Activated naive CD8-positive, alpha-beta T cell treated with anti-CD3 and anti-CD28 coated beads for 36 hours (primary cell): ENCODE measurements at places on chromosomes 11 and 22. TPM values are rescaled to one million over a fixed set of nuclear protein-coding genes. Genes with fewer than 3 reads are reported as not detected.
A peak's percentile ranks its signal among the peaks of the same experiment; 100 is the strongest.

- peak; percentile 14 for DNase-seq
- H3K27me3 ChIP-seq: no peaks in the 10 kb centered on the region
- no peaks in the 10 kb centered on the region for H3K36me3 ChIP-seq
- H3K27ac ChIP-seq: no peak overlapping the region
Measured at GRCh38 chr11:134270250-134270714, 5.9 kb upstream of the GLB1L3 start.

The KCNJ5 gene
- total RNA-seq: not detected

The YPEL4 gene
- total RNA-seq: 0.38 TPM

The BACE1 gene
- total RNA-seq: 1.2 TPM

DNA sequence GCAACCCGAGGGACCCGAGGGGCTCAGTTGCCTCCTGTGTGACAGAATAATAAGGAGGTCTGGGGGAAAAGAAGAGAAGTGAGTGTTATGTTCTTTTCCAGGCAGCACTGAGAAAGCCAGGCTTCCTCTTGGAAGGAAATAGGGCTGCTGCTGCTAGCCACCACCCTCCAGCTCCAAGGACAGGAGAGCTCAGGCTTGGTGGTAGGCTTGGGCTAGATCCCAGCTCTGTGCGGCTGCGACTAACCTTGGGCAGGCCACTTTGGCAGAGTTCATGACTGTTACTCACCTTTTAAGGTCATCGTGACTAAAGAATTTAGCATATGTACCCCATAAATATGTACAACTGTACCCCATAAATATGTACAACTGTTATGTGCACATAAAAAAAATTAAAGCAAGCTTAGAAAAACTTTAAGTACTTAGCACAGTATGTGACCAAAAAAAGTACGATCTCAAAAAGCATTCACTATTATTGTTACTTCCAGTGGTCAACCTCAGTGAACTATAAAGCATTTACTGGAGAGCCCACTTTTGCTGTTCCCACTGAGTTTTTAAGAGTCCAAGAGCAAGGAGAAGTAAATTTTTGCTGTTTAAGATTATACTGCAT is 124.7 kb upstream of the POU2AF2 start:
- no peak overlapping the region for H3K27ac ChIP-seq
- no peaks in the 10 kb centered on the region for H3K4me1 ChIP-seq
- no peaks in the 10 kb centered on the region for H3K27me3 ChIP-seq
- DNase-seq: no peak

GRCh38 chr11:119828006-119828405 is 99.0 kb upstream of the NECTIN1 start:
- no peaks in the 10 kb centered on the region for H3K4me1 ChIP-seq
- no peaks in the 10 kb centered on the region for H3K36me3 ChIP-seq
- H3K27ac ChIP-seq: no peak overlapping the region
- H3K4me3 ChIP-seq: no peak overlapping the region

DNA sequence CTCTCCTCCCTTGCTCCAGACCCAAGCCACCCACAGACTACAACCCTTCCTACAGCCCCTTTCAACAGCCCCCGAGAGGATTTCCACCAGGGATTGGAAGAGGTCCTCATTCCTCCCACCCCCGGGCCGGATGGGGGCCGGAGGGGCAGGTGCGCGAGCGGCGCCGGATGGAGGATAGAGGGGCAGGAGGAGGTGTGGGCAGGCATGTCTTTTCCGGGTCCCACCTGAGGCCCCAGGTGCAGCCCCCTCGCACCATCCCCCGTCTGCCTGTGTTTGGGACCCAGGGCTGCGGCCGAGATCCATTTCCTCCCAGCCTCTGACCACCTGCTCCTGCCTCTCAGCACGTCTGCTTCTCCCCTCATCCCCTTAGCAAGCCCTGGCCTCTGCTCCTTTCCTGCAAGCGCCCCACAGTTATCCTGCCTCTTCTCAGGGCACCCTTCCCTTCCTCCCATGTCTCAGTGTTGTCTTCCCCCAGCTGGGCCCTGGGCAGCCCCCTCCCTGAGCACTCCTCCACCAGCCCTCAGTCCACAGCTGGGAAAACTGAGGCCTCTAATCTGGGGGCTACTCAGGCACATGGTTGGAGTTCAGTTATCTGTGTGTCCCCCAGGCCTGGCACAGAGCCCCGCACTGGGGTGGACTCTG is 19.3 kb upstream of the CBX7 start:
- no peak overlapping the region for H3K4me3 ChIP-seq
- H3K36me3 ChIP-seq: no peaks in the 10 kb centered on the region
- H3K4me1 ChIP-seq: peaks cover 33% of the 10 kb centered on the region

DNA sequence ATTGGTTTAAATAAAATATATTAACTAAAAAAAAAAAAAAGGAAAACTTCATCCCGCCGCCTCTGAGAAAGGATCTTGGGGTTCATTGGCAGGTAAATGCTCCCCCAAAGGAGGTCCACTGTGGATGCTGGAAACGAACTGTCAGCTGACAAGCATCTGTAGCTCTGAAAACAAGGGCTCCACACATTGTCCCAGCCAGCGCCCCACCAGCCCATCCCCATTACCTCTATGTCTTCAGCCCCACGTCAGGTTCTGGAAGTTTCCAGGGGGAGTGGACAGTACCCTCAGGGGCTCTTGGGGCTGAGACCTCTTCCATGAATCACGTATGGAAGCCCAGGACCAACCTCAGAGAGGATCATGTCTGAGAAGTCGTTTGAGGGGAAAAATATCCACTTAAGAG is 66.4 kb upstream of the WNT7B start:
- no peaks in the 10 kb centered on the region for H3K36me3 ChIP-seq
- no peaks in the 10 kb centered on the region for H3K27me3 ChIP-seq
- H3K4me3 ChIP-seq: peak overlapping the region; percentile 80
- DNase-seq: no peak

GRCh38 chr22:39266398-39267030 is 21.7 kb upstream of the PDGFB start:
- no peaks in the 10 kb centered on the region for H3K36me3 ChIP-seq
- H3K4me1 ChIP-seq: peaks cover 9% of the 10 kb centered on the region
- no peak for DNase-seq
- H3K27me3 ChIP-seq: no peaks in the 10 kb centered on the region
- H3K4me3 ChIP-seq: no peak overlapping the region
- H3K27ac ChIP-seq: peak overlapping the region; percentile 60
